ENCODE measurements at places on chromosomes 3 and 15.

- no peak for DNase-seq
Measured at GRCh38 chr3:170488802-170489201, 70.1 kb downstream of the CLDN11 start.

DNA sequence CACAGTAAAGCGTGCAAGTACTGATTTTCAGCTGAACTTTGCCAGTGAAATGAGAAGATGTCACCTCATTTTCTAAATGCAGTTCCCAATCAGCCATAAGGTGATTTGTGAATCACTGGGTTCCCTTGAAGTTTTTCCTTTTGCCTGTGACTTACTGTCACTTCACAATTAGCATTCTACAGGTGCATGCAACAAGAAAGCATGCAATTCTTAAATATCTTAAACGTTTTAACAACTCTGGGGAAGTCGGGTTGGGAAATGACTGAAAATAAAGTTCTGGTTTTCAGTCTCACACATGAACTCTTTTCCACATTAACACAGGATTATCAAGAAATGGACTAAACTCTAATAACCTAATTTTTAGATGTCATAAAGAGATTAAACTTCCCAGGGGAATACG is 5.2 kb downstream of the GSK3B start:
- no peak for DNase-seq

DNA sequence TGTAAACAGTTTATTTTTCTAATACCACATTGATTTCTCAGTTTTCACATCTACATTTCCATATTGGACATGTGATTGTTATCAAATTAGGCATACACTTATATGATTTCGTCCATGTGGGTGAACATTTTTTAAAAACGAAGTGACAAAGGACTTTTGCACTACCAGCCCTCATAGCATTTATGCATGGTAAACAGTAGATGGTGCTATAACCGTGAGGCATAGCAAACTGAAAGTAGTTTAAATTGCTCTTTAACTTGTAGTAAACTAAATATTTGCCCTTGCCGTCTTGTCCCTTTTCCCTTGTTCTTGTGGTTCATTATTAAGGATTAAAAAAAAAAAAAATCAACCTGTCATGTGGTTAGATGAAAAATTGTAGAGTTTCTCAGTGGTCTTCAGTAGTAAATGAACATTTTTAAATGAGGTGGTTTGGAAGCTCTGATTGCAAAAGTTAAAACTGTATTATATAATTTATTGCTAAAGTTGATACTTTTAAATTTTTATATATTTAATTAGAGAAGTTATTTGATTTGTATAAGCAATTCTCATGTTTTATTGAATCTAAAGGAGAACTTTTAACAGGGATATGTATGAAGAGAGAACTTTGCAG is 24.0 kb downstream of the STX19 start:
- no peak for DNase-seq

DNA sequence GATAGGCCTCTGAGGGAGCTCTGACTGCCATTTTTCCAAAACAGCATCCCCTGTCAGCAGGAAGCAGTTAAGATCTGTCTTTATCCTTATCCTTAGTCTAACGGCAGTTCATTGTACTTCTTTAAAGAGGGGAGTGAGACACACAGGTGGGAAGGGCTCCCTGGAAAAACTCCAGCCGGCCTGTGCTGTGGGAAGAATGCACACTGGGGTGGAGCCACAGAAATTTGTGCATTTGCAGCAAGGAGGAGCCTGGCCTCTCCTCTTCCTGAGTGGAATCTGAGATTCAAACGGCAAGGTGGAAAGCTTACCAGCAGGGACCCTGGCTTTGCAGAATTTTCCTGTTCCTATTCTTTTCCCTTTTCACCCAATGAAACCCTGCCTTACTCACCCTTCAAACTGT is 1209.4 kb downstream of the ROBO2 start:
- DNase-seq: no peak

DNA sequence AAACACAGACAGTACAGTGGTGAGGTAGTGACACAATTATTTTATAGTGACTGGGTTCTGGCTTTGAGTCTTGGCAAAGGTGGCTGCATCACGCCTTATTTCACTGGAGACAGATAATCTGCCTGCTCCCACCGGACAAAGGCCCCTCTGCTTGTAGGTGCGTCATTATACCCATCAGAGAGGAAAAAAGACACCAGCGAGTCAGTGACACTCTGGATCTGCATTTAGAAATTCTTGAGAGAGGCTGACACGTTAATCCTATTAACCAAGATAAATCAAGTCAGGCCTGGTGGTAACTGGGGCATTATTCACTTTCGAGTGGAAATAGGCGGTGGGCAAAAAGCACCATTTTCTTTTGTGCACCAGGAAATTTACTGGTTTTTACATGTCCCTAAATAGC is 76.2 kb downstream of the NR2F2 start:
- DNase-seq: no peak

DNA sequence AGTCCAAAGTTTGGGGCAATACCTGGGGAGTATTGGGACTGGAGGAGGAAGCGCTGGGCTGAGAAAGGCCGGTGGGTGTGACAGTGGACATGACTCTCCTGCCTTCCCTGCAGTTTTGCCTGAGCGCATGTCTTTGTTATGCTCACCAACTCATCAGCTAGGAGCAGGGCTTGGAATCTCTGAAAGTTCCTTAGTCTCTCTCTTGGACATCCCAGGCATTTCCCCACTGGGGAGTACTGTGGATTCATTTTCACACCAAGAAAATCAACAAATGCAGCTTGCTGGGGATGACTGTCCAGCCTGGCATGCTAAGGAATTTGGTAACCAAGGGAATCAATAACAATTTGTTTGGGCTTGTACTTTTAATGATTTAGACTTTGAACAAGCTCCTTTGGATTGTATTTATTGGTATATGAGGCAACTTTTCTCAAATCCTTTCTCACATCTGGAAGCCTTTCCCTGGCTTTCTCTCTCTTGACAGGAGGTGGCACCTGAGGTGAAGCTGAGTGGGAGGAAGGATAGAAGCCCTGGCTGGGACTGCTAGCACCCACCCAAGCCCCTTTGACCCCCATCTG is 48.5 kb upstream of the CHST2 start:
- no peak for DNase-seq

DNA sequence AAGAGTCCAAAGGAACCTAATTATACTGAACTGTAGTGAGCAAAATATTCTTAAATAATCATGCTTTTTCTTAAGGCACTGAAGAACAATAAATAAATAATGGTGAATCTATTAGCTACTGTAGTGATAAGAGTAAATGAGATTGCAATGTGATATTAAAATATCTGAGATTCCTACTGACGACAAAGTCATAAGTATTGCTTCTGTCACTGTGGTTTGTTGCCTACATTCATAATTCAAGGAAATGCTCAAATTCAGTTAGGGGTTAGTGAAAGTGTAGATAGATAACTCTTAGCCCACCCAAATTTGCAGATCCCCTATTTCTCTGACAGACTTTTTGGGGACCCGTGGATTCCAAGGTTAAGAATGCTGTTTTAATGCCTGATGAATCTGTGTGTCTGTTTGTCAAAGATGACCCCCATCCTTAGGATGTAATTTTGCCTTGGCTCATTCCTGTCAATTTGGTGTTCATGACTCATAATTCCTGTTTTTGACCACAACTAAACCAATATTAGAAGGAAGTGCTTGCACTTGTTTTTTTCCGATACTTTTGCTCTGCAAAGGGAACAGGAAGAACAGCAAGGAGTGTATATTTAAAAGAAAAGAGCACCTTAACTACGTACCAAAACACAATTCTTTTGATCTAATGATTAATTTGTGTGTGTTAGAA is 86.7 kb downstream of the MAGI1 start:
- no peak for DNase-seq

GRCh38 chr3:106349191-106349881 is 480.5 kb upstream of the CBLB start:
- DNase-seq: no peak

DNA sequence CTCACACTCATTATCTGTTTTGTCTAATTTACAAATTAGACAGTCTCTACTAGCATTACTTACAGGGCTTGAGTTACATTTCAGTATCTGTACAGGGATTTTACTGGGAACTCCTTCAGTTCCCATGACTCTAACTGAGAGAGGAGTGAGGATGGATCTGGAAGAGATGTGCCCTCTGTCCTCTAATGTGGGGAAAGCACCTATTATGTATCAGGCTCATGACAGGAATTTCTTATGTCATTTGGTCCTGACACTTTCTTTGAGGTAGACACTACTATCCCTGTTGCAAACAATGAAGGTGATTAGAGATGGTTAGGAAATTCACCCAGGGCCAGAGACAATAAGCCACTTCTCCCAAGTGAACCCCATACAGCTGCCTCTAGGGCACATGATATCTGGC is 10.9 kb upstream of the NCKIPSD start:
- DNase-seq: no peak

DNA sequence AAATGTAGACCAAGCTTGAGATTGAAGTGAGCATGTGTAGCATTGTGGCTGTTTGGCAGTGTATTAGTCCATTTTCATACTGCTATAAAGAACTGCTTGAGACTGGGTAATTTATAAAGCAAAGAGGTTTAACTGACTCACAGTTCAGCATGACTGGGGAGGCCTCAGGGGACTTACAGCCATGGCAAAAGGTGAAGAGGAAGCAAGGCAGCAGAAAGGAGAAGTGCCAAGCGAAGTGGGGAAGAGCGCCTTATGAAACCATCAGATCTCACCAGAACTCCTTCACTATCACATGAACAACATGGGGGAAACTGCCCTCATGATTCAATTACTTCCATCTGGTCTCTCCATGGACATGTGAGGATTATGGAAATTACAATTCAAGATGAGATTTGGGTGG is 8.6 kb upstream of the CERS3 start:
- DNase-seq: no peak

DNA sequence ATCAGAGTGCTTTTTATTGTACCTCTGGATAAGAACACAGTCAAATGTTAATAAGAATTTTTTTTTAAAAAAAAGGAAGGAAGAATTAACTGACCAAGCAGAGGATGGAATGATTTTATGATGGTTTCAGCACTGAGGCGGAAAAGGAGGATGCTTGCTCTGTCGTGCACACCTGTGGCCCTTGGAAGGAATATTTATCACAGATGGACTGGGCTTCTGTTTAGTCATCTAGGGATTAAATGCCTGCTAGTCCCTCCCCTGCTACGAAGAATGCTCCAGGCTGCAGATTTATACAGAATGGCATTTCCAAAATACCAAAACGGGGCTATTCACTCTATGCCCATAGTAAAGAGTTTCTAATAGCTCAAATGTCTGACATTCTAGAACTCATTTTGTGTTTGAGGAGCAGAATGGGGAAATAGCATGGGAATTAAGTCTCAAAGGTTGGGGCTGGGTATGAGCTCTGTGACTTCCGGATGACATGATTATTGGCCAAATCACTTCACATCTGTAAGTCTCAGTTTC is 92.8 kb upstream of the BCL6 start:
- DNase-seq: no peak

- no peak for DNase-seq
Measured at GRCh38 chr15:57298204-57298603, 78.1 kb upstream of the CGNL1 start.

- DNase-seq: no peak
Measured at GRCh38 chr3:14503033-14503705, 37.0 kb downstream of the GRIP2 start.

GRCh38 chr15:70215951-70216350 is 118.2 kb upstream of the TLE3 start:
- DNase-seq: no peak

DNA sequence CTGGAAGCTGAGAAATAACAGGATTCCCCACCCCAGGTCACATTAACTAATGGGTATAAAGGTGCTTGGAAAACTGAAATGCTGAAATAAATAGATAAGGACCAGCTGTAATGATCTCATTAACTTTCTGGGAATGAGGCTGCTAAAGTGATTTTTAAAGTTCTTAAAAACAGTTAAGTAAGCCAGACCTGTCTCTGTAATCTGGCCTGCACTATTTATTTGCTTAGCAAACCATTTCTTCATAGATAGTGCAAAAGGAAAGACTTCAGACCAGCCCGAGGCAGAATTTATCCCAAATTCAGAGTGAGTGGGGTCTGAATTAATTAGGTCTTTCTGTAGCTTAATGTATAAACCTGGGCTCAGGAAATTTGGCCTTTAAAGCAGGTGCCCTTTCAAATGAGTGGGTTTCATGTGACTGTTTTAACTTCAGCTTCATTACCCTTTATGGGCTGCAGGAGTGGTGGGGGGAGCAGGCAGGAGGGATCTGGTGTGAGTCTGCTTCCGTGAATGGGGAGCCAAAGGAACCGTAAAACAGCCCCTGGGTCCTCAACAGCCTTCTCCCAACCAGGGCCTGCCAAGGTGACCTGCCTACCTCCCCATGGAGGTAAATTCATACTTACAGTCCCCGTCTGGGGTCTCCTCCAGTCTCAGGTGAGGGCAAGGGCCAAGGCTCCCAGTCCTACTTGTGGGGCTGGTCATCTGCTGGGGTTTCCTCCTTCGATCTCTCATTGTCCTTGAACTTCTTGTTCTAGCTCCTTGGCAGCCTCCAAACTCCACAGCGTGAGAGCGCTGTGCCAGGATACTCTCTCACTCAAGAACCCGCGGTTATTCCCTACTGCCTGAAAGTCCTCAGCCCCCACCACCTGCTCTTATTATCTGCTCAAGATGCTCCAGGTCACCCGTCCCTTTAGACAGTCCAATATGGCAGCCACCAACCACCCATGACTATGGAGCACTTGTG is 31.2 kb downstream of the MAGEF1 start:
- no peak for DNase-seq

DNA sequence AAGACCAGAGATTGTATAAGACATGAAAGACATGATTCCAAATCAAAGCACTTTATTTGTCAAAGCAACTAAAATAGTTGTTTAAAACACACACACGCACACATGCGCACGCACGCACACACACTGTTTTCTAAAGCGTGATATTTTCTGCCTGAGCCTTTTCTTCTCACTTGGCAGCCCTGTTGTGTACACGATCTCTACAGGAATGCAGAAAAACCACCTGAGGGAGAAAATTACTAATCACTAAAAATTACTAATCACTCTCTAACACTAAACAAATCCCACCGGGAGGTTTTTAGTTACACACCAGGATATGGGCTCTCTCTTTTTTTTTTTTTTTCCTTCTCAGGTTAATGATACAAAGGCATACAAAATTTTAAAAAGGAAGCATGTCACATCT is 160.1 kb upstream of the ATP11B start:
- DNase-seq: no peak

Measured in CD8-positive, alpha-beta memory T cell (primary cell).